ENCODE measurements at places on chromosomes 13 and 19.

DNA sequence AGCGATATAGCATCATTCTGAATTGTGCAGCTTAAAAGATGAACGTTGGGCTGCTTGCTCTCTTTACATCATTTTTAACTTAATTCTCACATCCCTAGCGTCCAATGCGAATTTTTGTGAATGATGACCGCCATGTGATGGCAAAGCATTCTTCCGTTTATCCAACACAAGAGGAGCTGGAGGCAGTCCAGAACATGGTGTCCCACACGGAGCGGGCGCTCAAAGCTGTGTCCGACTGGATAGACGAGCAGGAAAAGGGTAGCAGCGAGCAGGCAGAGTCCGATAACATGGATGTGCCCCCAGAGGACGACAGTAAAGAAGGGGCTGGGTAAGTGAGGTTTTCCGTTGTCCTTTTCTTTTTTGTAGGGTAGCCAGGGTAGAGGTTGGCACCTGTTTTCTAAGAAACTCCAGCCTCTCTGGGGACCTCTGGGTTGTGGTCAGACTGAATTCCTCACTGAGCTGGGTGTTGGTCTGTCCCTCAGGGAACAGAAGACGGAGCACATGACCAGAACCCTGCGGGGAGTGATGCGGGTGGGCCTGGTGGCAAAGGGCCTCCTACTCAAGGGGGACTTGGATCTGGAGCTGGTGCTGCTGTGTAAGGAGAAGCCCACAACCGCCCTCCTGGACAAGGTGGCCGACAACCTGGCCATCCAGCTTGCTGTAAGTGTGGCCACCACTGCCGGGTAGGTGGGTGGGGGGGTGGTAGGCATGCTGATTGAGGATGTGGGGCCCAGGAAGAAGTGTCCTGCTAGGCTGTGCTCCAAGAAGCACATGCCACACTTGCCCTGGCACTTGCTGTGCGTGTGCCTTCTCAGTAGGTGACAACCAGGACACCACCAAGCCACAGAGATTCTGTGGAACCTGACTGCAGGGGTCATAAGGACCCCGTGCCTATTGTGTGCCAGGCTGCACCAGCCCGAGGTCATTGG is 17.0 kb downstream of the ILF3 start:
- no peak for DNase-seq

GRCh38 chr13:41056194-41056593 is 5.1 kb upstream of the WBP4 start:
- DNase-seq: no peak

DNA sequence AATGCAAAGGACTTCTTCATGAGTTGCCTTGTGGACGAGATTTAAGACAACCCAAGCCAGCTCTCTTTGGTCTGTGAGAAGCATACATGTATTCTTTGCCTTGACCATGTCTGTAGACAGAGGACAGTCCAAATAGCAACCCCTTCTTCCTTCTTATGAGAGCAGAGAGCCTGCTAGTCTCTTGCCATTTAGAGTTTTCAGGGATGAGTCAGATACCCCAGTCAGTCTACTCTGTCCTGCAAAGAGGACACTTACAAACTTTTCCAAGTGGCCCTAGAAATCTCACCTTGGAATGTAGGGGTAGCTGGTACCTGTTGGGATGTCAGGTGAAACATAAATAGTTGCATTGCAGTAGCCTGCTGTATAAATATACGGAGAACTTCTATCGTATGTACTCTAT is 36.7 kb downstream of the DNAJC3 start:
- no peak for DNase-seq

- no peak for DNase-seq
Measured at GRCh38 chr19:11480715-11481533, at the start of gene ELAVL3. Gene ELAVL3, minus strand, starts transcription at chr19:11481046. Its CDS starts 438 bp downstream, at chr19:11480608.

- no peak for DNase-seq
Measured at GRCh38 chr13:102309110-102309509, 92.7 kb downstream of the FGF14 start.

- DNase-seq: peak; percentile 61
Measured at GRCh38 chr19:6126335-6126974, 9.0 kb upstream of the ACSBG2 start.

DNA sequence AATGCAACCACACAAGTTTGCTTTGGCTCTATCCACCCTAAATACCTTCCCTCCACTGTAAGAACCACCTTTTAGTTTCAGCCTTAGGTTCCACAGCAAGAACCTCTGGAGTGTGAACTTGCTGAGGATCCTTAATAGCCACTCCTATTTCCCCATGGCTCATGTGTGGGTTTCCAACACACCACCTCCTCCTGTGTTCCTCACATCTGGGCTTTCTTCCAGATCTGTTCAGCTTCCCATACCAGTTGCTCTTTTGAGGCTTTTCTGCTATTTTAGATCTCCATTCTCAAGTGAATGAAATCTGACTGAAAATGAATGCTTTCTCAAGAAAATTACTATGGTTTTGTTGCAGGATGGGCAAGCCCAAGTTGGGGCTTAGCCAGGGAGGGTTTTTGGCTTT is 104.8 kb upstream of the MIR17HG start:
- DNase-seq: no peak

GRCh38 chr19:39470724-39471339 is 9.8 kb upstream of the TIMM50 start:
- no peak for DNase-seq

- DNase-seq: no peak
Measured at GRCh38 chr19:58117841-58118575, 20.0 kb upstream of the ZSCAN18 start.

GRCh38 chr13:52713894-52714293 is 25.7 kb downstream of the CNMD start:
- DNase-seq: no peak

DNA sequence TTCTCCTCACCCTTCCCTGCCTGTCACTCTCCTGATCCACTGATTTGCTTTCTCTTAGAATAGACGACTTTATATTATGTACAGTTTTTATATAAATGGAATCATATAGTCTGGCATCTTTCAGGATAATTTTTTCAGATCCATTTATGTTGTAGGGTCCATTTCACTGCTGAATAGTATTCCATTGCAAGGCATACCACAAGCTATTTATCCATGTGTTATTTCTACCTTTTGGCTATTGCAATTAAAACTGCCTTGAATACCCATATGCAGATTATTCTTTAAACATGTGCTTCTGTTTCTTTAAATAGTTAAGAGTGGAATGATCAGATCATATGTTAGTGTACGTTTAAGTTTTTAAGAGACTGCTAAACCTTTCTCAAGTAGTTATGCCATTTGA is 17.8 kb upstream of the ZNF177 start:
- no peak for DNase-seq

- DNase-seq: no peak
Measured at GRCh38 chr19:49741210-49741844, 21.8 kb downstream of the TSKS start.

GRCh38 chr19:35205733-35206323 is 22.7 kb downstream of the FAM187B start:
- no peak for DNase-seq

DNA sequence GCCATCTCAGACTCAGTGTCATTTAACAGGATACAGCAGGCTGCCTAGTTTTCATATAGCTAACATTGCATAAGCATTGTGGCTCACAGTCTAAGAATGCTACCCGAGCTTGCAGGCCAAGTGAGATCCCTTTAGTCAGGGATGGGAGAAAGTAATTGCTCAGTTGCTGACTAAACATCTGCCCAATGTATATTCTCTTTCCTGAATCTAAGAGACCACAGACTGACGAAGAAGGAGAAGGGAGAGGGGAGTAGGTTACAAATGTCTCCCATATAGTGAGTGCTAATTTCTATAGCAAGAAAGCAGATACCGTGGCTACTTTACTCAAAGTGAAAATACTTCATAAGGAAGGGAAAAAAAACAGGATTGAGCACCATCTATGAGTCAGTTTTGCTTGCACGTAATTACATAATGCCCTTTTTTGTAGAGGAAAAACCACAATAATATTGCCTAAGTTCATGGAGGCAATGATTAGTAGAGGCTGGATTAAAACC is 453.9 kb downstream of the COG6 start:
- peak; percentile 32 for DNase-seq

DNA sequence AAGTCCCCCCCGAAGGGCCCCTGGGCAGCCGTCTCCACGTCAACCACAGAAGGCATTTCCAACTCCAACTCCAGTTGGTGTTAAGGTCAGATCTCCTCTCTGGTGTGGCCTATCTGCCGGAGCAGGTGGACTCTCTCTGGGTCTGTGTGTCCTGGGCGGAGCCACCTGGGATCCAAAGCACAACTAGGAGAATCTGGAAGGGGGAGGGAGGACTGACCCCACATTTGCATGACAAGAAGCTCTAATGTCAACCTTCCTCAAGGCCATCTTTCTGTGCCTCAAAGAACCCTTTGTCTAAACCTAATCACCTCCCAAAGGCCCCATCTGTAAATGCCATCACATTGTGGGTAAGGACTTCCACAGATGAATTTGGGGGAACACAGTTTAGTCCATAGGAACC is 381.5 kb downstream of the UQCRFS1 start:
- DNase-seq: no peak

GRCh38 chr19:2603334-2603733 is 99.2 kb downstream of the GNG7 start:
- no peak for DNase-seq

- no peak for DNase-seq
Measured at GRCh38 chr13:114129649-114130062, 2.8 kb downstream of the RASA3 start.

DNA sequence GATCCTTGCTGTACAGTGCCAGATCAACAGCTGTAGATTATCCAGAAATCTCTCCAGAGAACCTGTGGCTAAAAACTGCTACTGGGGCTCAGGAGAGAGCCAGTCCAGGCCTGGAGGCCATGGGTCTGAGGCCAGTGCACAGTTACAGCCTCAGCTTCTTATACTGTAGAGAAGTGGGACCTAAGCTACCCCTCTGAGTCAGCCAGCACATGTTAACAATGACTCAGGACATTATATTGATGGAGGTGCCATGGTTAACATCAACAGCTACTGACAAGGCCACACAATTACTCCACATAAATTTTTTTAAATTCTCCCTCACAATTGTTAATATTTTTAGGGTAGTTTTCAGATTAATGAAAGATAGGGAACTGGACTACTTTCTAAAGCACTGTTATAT is 138.5 kb downstream of the RBM26 start:
- no peak for DNase-seq

- no peak for DNase-seq
Measured at GRCh38 chr13:30807392-30807791, 72.0 kb downstream of the ALOX5AP start.

DNA sequence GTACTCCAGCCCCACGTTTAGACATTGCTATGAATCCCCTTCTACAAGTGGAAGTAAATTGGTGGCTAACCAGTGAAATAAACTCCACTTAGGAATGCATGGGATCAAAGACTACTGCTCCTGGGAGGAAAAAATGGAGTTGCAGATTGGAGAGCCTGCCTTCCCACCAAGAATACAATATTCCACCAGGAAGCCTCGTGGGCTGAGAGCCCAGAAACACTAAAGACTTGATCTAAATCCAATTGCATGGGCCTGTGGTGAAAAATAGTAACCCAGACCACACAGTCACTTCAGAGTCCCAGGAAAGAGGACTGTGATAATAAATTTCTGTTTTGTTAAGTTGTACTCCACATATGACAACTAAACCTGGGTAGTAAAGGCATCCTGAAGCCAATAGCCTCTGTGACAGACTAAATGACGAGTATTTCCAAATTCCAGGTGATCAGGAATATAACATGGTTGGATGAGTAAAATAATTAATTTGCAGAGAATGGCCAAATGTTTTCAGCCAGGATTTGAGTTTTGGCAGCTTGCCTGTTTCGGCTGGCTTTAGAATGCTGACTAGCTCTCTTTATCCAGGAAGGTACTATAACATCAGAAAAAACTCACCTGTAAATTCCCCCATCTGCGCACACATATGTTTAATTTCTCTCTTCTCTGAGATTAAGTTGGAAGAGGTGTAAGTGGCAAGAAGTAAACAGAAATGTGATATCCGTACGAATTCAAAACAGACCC is 480.3 kb downstream of the LIG4 start:
- no peak for DNase-seq

DNA sequence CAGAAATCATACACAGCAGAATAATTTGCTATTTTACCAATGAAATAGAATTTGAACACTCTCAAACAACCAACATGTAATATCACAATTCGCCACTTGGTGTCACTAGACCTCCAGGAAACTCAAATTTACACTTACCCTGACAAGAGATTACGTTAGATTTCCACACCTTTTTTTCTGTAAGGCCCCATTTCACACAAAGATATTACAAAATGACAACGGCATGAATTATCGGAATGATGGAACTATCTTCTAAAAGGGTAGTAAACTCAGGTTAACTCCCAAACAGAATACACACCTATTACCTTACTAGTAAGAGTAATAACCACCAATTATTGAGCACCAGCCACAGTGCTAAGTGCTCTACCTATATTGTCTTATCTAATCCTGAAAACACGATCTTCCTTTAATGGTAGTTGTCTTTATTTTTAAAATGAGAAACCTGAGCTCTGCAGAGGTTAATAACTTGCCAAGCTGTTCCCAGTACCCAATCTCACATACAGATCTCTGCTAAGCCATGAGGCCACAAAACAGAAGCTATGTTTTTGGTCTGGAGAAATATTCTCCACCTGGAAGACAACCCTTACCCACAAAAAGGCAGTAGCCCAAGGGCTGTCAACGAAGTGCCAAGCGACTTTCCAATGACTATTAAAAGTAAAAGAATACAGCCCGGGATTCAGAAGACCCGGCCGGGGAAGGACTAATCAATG is 152.4 kb downstream of the DCLK1 start:
- DNase-seq: no peak

DNA sequence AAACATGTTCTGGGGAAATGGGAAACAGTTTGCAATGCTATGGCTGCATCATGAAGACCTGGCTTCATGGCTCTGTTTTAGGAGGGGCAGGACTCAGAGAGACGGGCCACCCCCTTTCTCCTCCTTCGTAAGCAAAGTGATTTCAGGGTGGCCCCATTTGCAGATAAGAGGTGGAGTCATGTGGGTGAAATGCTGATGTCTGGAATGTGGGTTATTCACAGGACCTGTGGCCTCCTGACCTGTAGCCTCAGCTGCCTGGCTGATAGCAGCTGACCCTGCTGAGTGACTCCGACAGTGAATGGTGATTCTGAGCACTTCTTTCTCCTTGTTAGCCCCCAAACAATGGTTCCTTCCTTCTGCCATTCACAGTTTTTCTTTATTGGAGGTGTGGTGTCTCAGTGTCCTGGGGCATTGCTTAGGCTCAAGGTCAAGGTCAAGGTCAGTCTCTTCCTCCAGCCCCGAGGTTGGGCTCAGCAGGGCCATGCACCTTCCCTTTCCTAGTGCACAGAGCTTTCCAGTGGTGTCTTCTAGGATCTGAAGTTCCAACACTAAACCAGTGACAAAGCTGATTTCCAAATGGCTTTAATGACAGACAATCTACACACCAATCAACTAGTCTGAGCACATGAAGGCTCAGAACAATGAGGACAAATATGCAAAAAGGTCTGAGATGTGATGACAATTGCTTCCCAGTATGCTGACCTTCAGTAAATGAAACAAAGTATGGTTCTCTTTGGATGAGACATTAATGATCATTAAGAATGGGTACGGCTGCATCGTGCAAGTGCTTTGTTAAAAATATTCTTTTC is 49.6 kb upstream of the ANKRD10 start:
- no peak for DNase-seq

DNA sequence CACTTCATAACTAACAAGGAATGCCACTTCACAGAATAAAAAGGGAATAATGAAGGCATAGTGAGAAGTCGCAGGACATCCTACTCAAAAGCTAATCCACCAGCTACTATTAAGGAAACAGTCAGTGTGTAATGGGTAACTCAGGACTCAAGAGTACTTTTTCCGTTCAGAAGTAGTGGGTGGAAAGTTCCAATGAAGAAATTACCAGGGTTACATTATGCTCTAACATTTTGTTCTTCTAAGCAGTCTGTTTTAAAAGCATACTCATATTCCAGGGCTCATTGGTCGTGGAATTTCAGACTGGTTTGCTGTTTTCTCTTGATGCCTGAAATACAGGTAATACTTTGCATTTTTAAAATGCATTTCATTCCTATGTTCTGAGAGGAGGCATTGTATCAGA is 222.4 kb upstream of the IRS2 start:
- no peak for DNase-seq

Data from H54 (cell line).